DMS53 (cell line): ENCODE measurements at places on chromosomes 1 and 21.

- DNase-seq, result peak; percentile 88
Observed at GRCh38 chr1:78003882-78004718, 639 bp upstream of the DNAJB4 start.

- no peak for DNase-seq
Observed at GRCh38 chr21:37458669-37459276, 92.2 kb downstream of the DYRK1A start.

DNA sequence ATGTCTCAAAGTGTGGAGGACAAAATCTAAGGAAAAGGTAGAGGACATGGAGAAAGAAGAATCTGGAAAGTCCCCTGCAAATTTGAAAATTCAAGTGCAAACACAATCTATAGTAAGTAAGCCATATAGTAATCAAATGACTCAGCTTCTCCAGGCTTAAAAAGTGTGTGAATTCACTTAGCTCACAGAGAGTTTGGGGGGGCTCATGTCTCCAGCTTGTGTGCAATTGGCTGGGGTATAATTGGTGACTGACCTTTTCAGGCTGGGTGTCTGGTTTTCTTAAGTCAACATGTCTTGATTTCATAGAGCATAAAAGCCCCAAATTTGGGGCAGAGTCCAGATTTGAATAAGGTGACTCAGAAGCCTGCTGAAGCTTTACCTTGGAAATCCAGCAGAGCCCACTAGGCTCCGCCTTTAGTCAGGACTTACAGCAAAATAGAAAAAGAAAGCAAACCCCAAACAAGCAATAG lies 8.6 kb downstream of the CLDN14 start:
- no peak for DNase-seq

- peak; percentile 8 for DNase-seq
Observed at GRCh38 chr21:19608101-19608621, 1204.6 kb upstream of the TMPRSS15 start.

DNA sequence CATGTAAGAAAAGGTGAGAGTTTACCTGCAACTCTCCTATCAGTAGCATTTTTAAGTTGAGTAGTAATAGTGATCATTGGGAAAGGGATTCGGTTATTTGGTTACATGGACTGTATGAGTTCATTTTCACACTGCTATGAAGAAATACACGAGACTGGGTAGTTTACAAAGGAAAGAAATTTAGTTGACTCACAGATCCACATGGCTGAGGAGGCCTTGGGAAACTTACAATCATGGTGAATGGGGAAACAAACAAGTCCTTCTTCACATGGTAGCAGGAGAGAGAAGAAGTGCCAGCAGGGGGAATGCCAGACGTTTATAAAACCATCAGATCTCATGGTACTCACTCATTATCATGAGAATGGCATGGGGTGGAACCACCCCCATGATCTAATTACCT lies 59.3 kb upstream of the FBXO28 start:
- DNase-seq, result no peak

DNA sequence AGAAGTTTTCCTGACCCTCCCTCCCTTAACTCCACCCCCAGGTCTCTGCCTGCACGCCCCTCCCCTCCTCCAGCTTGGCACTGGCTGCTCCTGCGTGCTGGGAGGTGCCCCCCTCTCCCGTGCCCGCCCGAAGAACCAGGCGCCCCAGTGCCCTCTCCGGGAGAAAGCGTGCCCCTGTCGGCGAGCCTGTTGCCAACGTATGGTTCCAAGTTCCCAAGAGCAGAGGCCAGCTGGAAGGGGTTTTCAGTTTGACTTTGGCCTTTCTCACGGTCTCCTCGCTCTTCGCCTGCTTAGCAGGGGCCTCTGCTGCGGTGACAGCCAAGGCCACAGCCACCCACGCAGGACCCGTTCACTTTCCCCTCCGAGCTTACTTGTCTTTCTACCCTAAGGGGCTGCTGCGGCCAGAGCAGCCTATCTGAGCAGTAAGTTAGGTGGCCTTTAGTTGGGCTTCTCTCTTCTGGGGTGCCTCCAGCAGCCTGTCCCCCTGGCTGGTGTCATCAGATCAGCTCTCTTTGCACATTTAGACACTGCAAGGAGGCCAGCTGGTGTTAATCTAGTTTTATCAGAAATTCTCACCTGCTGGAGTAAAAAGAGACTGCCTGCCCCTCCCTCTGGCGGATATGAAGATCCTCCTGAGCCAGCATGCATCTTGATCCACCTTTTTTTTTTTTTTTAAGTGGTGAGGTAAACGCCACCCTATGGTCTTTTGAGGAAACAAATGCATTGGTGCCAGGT lies 1.5 kb downstream of the STUM start:
- DNase-seq, result peak; percentile 87

DNA sequence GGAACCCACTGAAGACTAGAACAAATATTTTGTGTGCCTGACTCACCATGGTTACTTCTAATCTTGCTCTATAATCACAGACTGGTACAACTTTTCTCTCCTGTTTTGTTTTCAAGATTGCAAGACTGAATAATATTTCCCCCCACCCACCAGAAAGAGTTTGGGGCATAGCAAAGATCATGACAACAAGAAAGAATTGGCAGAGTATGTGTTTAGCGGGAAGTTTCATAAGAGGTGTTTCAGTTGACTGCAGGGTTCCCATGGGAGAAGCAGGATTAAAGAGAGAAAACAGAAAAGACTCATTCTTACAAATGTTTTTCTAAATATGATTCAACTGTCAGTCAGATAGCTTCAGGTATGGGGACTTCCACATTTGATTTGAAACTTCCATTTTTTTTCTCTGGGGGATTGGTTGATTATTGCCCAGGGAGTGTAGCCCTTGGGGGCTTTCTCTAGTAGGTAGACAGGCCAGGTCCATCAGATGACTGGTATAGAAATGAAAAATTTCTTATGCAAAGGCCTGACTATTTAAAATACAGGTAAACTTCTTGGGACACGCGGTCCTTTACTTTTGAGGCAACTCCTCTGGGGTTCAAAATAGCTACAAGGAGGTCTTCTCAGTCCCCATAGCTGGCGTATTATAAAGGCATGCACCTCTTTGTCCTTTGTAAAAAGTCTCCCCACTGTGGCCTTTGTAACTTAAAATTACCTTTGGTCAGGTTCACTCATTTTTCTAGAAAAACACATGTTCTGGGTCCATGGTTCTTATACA lies 13.9 kb downstream of the OR14I1 start:
- DNase-seq, result no peak

DNA sequence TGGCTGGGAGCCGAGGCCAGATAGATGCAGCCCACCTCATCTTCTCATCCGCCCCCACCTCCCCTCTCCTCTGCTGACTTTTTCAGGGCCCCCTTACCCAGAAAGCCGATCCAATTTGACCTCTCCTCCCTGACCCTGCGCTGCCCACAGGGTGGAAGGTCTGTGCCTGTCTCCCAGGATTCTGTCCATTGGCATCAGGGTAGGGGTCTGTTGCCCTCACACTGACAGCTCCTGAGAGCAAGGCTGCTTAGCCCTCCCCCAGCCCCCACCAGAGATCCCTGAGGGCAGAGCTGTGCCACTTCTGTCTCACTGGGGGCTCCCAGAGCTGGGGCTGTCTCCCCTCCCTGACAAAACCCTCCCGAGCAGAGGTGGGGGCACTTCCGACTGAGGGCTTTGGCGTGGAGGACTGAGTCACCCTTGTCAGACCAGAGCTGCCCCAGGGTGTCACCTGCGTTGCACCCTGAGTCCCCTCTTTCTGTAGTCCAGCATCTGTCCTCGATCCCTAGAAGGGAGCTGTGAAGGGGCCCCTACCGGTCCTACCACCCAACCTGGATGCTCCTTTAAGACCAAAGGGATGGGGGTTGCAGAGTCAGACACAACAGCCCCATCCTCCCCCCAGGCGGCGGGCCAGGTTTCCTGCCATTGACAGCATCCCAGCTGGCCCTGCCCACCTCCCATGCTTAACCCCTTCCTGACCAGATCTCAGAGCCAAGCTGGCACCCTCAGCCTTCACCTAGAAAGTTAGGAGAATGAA lies 2.4 kb upstream of the FAM110D start:
- no peak for DNase-seq

- no peak for DNase-seq
Observed at GRCh38 chr1:64525116-64525686, 55.3 kb downstream of the CACHD1 start.

GRCh38 chr1:69702085-69702484 lies 134.4 kb downstream of the LRRC7 start:
- DNase-seq, result peak; percentile 29

DNA sequence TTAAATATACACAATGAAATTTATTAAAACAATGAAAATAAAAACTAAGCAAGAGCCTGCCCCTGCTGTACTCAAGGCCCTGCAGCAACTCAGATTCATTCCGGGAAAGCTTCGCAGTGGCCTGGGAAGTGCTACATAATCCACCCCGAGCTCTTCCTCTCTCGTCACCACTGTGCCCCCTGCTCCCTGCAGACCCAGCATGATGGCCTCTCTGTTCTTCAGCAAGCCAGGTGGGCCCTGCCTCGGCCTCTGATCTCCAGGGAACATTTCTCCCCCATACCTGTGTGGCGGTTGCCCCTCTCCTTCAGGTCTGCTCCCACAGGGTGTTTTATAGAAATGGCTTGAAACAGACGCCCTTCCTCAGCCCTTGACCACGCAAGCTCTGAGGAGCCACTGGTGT lies 10.6 kb downstream of the RNF187 start:
- no peak for DNase-seq

GRCh38 chr21:37710546-37711285 lies 205.5 kb downstream of the KCNJ6 start:
- DNase-seq, result no peak

- no peak for DNase-seq
Observed at GRCh38 chr1:8947127-8947691, 1.5 kb downstream of the CA6 start.

DNA sequence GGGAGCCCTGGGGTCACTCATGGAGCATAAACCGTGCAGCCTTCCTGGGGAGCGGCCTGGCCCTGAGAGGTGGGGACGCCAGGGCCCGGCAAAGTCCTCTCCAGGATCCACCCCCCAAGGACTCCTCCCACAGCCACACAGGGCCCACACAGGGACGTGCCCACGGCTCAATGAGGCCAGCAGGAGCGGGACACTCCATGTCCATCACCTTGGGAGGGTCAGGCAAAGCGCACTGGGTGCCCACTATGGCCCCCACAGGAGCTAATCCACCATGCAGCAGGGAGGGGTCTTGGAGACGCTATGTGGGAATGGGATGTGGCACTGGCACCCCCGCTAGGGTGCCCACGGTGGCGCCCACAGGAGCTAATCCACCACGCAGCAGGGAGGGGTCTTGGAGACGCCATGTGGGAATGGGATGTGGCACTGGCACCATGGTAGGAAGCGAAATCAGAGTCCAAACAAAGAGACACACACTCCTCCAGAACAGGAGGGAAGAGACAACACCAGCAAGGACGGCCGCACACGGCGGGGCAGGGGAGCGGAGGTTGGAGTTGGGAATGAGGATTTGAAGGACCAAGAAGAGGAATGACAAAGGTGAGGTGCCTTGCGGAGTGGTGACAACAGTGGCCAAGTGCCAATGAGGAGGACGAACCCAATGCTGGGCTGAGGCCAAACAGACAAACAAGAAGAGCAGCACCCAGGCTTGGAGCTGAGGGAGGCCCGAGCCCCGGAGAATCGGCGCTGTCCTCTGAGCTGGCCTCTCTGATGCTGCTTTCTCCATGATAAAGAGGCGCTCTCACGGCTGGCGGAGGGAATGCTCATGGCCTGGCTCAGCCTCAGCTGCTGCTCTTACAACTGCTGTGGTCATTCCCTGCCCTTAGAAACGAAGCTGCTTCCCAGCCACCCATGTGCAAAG lies 18.1 kb upstream of the SLC19A1 start:
- DNase-seq, result no peak

DNA sequence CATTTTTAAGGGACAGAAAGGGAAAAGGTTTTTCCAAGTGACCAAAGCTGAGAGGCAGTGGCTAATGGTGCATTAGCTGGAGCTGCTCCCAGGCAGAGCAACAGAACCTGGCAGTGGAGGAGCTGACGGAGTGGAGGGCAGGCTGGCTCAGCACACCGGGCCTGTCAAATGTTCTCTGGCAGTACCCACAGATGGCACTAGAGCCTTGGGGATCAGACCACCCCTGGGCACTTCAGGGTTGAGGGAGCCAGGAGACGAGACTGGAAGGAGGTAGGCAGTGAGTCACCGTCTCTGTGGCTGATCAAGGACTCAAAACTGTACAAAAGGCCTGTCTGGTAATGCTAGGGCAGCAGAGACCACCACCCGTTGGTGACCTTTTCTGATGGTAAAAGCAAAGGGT lies 121.7 kb upstream of the KIAA0040 start:
- no peak for DNase-seq

GRCh38 chr1:20028125-20028524 lies 41.9 kb upstream of the PLA2G5 start:
- DNase-seq, result no peak

- DNase-seq, result peak; percentile 56
Observed at GRCh38 chr1:11648732-11649158, 5.5 kb downstream of the FBXO2 start.

- no peak for DNase-seq
Observed at GRCh38 chr1:175734642-175735041, 8.8 kb downstream of the TNR start.

DNA sequence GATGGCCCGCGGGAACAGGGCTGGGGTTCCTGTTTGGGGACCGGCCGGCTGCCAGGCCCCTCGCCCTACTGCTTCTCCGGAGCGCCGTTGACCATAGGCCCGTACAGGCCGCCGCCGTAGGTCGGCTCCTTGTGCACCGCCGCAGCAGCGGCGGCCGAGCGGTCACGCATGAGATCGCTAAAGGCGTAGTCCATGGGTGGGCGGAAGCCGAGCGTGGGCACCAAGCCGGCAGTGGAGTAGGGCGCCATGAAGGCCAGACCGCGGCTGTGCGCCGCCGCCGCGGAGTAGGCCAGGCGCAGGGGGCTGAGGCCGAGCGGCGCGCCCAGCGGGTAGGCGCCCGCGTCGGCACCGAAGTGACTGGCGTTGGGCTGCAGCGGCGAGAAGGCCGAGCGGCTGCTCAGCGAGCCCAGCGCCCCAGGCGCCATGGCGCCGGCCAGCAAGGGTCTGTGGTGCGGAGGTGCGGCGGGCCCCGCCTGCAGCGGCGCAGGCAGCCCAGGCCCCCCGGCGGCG lies 4.6 kb downstream of the DMRTA2 start:
- peak; percentile 76 for DNase-seq

- DNase-seq, result no peak
Observed at GRCh38 chr1:37131281-37131680, 97.0 kb upstream of the GRIK3 start.

DNA sequence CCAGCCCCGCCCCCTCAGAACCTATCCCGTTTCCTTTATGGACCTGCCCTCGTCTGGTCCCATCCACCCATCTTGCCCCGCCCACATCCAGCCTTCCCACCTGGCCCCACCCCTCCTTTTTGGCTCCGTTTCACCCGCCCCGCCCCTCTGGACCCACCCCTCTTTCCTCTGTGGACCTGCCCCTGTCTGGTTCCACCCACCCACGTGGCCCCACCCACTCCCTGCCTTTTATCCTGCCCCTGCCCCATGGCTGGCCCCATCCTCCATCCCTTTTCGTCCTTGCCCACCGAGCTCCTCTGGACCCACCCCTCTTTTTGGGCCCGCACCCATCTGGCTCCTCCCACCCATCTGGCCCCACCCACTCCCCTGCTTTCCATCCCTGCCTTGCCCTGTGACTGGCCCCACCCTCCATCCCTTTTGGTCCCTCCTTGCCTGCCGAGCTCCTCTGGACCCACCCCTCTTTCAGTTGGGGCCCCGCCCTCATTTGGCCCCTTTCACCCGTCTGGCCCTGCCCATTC lies 177.3 kb downstream of the CAMTA1 start:
- DNase-seq, result peak; percentile 38

GRCh38 chr1:85976516-85977205 lies 179.9 kb downstream of the COL24A1 start:
- DNase-seq, result no peak
